ENCODE measurements at places on chromosomes 3 and 15.

DNA sequence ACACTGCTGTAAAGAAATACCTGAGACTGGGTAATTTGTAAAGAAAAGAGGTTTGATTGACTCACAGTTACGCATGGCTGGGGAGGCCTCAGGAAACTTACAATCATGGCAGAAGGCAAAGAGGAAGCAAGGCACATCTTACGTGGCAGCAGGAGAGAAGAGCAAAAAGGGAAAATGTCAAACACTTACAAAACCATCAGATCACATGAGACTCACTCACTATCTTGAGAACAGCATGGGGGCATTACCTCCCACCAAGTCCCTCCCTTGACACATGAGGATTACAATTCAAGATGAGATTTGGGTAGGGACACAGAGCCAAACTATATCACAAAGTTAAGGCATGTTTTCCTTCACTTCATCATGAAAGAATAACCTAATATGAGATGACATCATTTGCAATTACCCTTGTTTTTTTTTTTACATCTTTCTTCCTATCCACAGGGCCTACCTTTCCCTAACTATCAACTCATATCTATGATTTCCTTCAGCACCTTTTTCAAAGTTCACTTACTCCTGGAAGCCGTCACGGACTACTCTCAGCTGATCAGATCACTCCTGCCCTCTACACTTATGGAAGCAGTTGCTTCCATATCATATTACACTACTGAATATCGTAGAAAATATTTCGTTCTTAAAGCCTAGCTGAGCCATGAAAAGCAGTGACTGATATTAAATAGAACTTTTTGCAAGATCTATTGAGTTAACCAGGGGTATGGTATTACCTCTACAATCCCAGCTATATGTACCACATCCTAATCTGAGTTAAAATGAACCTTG, 25.5 kb upstream of the ATP8B4 start:
- DNase-seq: no peak

DNA sequence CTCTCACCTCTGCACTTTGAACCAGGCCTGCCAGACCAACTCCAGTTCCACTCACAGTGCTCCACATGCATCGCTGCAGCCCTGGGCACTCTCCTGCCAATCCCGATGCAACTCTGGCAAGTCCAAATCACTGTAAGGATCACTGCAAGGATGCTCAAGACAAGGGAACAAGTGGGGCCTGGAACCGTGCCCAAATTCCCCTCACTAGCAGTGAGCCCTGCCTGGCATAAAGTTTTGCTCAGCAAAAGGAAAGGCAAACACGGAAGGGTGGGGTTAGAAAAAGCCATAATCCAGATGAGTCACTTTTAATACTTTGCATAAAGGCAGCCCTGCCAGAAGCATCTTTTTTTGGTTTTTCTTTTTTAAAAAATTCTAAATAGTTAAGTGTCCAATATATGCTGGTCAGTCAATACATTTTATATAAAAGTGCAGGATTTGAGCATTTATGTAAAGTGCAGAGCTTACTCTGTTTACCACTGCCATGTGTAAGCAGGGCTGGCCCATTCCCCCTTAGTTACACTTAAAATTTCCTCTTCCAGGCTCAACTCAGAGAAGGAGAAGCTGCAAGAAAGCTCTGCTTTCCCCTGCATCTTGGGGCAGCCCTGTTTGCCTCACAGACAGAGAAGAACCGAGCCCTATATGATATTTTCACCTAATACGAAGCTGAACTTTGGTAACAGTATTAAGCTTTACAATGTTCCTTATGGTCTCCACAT, 102.2 kb downstream of the CD47 start:
- DNase-seq: no peak

DNA sequence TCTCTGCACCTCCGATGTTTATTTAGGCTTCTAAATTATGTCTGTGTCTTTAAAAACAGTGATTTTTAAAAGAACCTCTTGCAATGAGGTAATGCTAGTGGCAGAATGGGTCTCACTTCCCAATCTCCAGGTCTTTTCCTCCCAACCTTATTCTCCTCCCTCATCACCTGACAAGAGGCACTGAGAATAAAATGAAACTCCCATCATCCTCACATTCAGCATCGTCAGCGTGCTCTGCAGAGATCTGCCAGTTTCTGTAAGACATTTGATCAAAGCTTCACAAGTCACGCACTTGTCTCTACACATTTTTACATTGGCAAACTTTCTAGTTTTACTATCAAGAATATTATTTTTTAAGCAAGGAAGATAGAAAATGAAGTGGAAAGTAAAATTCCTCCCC, 420.5 kb downstream of the GABRB3 start:
- no peak for DNase-seq

DNA sequence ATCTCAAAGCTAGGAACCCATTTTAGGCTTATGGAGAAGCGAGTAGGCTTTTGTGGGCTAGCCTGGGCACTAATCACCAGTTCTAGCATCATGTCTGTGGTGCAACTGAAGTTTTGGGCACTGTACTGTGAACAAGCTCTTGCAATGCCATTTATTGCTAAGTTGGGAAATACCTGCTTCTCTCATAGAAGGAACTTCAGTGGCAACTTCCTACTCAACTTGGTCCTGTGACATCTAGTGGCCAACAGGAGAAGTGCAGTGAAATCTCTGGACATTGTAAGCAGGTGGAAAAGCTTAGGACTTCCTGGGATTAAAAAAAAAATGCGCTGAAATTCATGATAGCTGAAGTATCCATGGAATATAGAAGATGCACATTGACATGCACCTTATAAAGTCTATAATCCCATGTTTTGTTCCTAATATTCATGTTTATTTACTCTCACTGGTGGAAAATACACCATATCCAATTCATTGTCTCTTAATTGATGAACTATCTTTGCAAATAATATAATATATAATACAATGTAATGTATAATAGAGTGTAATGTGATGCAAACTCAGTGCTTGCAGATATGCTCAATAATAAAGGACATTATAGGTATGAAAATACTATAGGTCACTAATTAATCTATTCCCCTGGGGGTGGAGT, 6.5 kb upstream of the ALDH1A3 start:
- peak; percentile 76 for DNase-seq

- no peak for DNase-seq
These were observed 65.7 kb downstream of the TMCC1 start for GRCh38 chr3:129827765-129828164.

DNA sequence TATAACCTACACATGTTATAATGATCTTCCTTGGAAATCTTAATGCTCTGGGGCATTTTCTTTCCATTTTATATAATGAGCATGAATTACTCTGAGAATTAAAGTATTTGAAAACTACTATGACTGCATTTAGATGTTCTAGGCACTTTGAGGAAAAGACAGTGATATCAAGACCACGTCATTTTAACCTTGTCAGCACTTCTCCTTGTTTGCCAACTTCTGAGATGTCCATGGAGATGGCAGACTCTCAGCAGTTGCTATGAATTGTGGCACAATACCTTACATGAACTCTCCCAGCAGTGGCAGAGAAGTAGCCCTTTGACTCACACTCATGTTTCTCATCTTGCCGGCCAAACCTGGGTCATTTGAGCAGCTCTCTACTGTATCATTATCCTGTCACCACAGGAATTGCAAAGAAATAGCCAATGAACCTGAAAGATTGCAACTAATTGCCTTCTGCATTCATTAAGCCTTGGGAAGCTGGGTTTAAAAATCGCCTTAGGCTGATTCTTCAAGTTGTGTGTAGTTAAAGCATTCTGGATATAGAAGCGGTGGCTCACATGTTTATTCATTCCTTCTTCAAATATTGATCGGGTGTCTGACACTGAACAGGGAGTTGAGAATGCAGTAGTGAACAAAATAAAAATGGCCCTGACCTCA, 272.2 kb upstream of the CFAP20DC start:
- DNase-seq: no peak

Data from neuronal stem cell (in vitro differentiated cells).